ENCODE measurements at places on chromosomes 1 and 21.

DNA sequence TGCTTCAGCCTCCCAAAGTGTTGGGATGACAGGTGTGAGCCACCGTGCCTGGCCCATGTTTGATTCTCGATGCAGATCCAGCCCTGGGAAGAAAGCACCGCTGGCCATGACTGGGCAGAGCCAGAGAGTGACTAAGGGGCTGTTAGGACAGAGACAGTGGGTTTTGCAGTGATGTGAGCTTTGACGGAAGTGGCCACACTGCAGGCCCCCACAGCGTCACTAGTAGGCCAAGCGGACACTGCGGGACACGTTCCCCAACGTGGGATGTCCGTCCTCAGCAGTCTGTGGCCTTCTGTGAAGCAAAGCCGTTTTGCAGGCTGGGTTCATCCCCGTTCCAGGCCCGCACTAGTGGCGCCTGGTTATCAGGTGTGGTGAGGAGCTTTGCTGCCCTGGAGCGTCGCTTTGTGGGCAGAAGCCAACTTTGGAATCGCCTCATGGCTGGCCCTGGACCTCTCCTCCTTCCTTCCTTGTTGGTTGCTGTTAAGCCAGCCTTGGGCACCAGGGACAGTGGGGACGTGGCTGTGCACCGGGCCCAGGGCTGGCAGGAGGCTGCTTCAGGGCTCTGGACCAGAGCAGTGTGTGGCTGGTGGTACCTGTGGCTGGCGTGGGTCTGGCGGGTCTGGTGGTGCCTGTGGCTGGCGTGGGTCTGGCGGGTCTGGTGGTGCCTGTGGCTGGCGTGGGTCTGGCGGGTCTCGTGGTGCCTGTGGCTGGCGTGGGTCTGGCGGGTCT lies 41.2 kb downstream of the SKI start:
- DNase-seq: no peak

- DNase-seq: no peak
These were observed 376.5 kb upstream of the DAB1 start for GRCh38 chr1:57800376-57800775.

DNA sequence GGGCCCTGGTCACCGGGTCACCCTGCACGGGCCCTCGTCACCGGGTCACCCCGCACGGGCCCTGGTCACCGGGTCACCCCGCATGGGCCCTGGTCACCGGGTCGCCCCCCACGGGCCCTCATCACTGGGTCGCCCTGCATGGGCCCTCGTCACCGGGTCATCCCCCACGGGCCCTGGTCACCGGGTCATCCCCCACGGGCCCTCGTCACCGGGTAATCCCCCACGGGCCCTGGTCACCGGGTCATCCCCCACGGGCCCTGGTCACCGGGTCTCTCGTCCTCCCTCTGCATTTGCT lies 77.6 kb downstream of the RIPK4 start:
- DNase-seq: no peak

GRCh38 chr1:154689083-154689482 lies 81.1 kb upstream of the ADAR start:
- no peak for DNase-seq

GRCh38 chr21:33026878-33027400 lies 1.2 kb downstream of the OLIG2 start:
- DNase-seq: no peak

GRCh38 chr21:34824314-34824713 lies 155.5 kb downstream of the CLIC6 start:
- no peak for DNase-seq

- no peak for DNase-seq
These were observed 45.9 kb downstream of the BARHL2 start for GRCh38 chr1:90671251-90671650.

DNA sequence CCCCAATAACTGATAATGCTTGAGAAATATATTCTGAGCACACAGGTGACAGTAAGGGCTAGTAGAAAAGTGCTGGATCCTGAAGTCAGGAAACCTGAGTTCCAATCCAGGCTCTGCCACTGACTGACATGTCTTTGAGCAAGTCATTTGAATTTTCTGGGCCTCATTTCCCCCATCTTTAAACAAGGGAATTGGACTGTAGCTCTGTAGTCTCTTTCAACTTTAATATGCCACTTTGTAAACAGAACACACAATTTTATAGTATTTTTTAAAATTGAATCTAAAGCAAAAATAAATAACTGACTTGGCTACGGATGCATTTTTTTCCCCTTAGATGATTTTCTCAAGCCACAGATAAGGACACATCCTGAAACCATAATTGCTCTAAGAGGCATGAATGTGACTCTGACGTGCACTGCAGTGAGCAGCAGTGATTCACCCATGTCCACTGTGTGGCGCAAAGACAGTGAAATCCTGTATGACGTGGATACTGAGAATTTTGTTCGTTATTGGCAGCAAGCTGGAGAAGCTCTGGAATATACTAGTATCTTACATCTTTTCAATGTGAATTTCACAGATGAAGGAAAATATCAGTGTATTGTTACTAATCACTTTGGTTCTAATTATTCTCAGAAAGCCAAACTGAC lies 37.0 kb downstream of the LRIG2 start:
- DNase-seq: no peak

DNA sequence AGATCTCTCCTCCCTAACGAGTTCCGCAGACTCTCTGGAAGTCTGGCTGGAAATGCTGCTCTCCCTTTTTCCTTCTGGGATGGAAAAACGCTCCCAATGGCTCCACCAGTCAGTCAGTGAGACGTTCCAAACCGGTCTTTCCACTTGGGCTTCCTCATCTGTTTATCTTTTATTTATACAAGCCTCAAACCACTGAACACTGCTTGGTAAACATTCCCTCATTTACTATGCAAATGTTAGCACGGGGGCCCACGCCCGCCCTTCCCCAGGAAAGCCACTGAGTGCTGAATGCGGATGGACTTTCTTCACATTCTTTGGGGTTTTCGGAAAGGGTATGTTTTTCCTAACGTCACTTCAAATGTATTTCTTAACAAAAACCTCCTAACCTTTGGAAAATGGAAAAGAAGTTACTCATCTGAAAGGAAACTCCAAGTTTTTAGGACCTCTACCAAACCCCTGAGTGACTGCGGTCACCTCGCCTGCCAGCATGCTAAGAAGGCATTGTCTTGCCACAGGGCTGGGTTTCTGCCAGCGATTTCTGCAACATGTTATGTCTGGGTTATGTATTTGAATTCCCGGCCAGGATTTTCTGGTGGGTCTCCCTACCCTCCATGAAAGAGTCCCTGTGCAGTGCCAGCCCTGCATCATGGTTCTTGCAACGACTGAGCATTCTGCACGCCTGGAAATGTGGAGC lies 14.0 kb upstream of the UMODL1 start:
- peak; percentile 99 for DNase-seq

GRCh38 chr1:8903908-8904650 lies 25.6 kb upstream of the ENO1 start:
- DNase-seq: no peak

DNA sequence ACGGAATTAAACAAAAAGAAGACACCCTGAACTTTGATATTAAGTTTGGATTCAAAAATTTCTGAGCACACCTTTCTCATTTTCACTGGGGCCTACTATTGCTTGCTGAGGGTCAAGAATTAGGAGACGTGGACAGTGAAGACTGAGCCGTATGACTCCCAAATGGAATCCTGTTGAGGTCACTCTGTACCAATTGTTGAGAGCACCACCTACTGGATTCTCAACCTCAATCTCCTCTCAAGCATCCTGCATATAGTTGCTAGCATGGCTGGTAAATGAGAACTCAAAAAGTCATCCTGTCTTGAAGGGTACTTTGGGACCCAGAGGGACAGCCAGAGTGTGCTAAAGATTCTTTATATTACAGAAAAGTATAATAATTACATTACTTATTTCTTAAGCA lies 20.2 kb upstream of the MTR start:
- no peak for DNase-seq

DNA sequence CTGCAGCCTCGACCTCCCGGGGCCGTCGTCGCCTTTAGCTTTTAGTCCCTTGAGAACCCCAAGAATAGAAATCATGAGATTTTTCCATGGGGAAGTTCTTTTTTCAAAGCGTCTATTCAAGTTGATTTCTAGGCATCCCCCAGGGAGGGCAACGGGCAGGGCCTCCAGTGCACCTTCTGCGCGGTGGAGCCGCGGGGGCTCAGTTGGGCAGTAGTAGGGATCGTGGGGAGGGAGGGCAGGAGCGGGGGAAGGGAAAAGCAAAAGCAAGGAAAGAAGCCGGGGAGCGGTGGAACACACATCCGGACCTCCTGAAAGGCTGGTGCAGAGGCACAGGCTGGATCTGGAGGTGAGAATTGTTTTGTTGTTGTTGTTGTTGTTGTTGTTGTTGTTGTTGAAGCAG lies 103.4 kb downstream of the PPIAL4G start:
- no peak for DNase-seq

DNA sequence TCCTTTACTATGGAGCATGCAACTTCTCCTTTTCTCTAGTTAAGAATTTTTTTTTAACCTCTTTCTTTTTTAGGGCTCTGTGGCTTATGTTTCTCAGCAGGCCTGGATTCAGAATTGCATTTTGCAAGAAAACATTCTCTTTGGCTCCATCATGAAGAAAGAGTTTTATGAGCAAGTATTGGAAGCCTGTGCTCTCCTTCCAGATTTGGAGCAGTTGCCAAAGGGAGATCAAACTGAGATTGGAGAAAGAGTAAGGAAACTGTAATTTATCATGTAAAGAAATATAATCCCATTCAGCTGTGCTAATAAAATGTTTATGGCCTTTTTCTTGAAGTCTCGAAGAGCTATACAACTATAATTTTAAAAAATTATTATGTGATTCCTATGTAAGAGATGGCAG lies 70.1 kb downstream of the HSPA13 start:
- DNase-seq: no peak

DNA sequence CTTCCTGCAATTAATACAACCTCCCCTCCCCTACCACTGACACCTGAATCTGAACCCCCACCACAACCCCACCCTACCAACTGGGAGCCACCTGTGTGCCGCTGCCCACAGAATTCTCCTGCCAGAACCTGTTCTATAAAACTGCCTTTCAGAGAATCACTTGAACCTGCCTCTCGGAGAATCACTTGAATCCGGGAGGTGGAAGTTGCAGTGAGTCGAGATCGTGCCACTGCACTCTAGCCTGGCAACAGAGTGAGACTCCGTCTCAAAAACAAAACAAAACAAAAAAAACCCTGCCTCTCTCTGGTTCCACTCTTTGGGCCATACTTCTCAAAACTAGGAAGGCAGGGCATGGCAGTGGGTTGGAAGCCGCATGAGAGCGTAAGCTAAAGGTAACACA lies 5.7 kb downstream of the URB1 start:
- no peak for DNase-seq

DNA sequence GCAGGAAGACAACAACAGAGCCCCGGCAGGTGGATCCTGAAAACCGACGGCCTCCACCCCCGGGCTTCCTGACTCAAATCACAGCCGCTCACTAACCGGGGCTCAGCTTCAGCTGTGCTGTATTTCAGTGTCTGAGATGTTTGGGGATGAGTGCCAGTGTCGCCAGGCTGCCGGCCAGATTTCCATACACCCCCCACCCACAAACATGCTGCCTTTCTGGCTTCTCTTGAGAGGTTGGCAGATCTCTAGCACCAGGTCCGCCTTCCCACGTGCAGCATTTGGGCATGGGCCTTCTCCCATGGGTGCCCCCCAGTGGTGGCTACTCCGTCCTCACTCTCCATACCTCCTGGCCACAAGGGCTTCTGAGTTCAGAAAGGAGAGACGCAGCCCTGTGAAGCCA lies 34.8 kb downstream of the KCNAB2 start:
- DNase-seq: no peak

DNA sequence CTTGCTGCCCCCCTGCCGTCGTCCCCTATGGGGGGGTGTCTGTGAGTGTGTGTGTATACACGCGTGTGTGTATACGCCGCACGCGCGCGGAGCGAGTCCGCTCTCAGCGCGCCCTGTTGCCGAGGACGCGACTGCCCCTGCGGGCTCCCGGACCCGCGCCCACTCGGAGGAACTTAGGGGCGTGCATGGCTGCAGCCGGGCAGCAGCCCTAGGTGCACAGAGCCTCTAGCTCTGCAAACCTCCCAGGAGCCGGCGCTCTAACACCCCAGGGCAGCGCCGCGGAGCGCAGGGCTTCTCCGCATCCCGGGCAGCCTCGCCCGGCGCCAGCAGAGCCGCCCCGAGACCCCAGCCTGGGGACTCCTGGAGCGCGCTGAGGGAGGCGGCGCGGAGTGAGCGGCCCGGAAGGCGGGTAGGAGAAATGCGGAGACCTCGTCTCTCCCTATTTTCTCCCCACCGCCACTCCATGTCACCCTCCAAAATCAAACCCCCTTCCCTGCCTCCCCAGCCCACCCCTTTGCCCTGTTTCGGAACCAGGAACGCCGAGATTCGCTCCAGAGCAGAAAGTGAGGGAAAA lies 574 bp downstream of the ITPKB start:
- DNase-seq: no peak

- no peak for DNase-seq
These were observed 2.6 kb upstream of the GUCA2B start for GRCh38 chr1:42150651-42151050.
